ENCODE measurements at places on chromosomes 7 and 10.

DNA sequence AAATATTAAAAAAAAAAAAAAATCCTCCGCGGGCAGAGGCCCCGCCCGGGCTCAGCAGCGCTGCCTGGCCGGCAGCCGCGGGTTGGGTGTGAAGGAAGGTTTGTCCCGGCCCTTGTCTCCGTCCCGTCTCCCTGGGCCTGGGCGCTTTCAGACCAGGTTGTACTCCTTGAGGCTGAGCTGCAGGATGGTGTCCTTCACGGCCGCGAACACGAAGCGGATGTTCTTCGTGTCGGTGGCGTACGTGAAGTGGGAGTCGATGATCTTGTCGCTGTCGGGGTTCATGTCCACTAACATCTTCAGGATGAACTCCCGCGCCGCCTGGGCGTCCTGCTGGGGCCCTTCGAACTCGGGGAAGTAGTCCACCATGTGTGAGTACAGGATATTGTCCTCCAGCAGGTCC is 123.7 kb upstream of the KCTD7 start:
- DNase-seq, result no peak

DNA sequence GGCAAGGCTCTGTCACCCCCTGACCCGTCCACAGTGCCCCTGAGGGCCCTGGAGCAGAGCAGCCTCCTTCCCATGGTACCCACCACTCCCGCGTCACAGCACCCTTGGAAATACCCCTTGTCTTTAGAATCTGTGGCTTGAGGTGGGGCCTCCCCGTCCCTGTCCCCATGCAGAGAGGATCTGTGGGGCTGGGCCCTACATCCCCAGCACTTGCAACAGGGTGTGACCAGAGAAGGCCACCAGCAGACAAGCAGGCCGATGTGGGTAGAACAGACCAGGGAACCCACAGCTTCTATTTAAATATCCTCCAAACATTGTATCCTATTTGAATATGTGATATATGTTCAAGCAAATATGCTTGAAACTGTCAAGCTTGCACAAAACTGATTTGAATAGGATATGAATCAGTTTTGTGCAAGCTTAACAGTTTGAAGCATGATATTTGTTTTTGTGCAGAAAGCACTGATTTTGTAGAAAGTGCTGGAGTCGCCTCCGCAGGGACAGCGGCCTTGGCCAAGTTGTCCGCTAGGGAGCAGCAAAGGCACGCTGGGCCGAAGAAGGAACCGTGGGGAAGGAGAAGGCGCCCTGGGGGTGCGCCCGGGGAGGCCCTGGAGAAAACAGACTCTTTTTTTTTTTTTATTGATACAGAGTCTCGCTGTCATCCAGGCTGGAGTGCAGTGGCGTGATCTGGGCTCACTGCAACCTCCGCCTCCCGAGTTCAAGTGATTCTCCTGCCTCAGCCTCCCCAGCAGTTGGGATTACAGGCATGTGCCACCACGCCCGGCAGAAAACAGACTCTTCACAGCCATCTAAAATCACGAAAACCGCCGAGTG is 2.2 kb downstream of the CFAP46 start:
- peak; percentile 52 for DNase-seq

DNA sequence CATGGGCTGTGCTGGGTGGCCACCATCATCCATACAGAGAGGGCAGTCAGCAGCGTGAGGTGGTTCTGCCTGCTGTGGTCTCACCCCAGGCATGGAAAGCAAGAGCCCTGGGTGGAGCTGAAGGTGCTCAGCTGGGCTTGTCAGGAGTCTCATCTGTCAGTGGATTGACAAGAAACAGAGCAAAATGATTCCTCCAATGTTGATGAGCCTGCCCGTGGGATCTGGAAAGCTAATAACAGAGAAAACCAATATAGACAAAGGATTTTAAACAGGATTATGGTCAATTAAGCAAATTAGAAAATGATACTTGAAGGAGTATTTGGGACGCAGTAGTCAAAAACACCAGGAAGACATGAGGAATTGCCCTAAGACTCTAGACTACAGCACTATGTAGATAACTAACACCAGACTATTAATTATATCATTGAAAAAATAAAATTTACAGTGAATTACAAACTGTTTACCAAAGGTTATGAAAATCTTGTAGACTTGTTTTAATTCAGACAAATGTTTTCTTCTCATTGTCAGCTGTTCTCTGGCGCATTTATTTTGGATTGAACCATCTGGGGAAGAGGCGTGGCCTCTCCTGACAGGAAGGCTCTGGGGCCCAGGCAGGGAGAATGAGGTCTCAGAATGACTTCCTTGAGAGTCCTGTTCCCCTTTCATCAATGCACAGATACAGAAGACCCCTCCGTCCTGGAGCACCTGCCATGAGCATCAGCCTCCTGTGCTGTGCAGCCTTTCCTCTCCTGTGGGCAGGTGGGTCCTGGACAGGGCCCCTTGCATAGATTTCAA is 211.2 kb upstream of the PRSS58 start:
- DNase-seq, result no peak

GRCh38 chr7:127666602-127667001 is 14.6 kb downstream of the SND1 start:
- DNase-seq, result no peak

- no peak for DNase-seq
These were observed 84.3 kb downstream of the SKAP2 start for GRCh38 chr7:26779978-26780595.

DNA sequence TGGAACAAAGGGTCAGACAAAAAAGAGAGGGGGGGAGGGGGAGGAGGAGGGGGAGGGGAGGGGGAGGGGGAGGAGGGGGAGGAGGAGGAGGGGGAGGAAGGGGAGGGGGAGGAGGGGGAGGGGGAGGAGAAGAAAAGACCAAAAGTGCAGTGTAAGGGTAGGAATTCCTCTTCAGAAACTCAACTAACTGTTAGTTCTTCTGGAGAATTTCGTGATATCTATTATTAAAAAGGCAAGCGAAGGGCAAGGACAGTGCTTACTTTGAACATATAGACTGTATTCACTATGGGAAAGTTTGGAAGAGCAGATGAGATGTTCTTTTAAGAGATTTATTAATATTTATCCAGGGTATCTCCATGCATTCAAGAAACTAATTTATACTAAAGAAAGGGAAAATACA is 258.1 kb downstream of the CACNA2D1 start:
- no peak for DNase-seq

GRCh38 chr7:25714013-25714412 is 438.0 kb upstream of the NFE2L3 start:
- DNase-seq, result no peak
